Stimulated activated CD4-positive, alpha-beta T cell treated with anti-CD3 and anti-CD28 coated beads, Interleukin-1b, Interleukin-23, amount 100 ng/mL, for 24 hours (primary cell): ENCODE measurements at places on chromosomes 7 and 10.

DNA sequence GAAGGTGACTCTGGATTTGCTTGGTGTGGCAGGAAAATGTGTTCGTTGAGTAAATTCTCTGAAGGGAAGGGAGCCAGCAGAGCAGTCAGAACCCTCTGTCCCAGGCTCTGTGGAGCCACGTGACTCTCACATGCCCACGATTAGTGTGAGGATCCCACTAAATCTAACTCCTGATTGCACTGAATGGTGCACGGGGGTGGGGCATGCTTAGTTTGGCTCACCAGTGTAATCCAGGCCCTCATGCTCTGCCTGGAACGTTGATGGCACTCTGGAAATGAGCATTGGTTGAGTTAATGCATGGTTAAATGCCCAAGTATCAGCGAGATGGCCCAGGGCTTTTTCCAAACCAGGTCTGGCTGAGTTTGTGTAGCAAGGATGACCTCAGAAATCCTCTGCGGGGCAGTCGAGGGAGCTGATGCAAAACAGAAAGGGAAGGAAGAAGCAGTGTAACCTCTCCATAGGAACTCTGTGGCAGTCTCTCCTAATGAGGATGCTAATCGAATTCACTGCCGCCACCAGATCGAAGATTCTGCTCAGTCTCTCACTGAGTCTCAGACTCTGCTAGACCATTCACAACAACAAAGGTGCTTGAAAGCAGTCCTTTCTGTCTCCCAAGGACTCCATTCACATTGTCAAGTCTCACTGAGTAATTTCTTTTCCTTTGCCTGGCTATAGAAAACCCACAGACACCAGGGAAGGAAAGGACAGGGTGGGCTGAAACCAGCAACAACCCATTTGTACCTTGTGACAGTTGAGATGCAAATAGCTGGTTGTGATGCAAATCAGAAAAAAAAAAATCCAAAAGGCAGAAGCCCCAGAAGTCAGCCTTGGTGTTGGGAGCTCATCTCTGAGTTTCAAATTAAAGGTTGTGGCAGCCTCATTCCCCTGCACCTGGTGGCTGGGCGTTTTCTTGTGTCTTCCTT, 98.1 kb downstream of the C10orf105 start:
- no peak for DNase-seq

- no peak for DNase-seq
These were observed 19.3 kb downstream of the MYO1G start for GRCh38 chr7:44959433-44959951.

DNA sequence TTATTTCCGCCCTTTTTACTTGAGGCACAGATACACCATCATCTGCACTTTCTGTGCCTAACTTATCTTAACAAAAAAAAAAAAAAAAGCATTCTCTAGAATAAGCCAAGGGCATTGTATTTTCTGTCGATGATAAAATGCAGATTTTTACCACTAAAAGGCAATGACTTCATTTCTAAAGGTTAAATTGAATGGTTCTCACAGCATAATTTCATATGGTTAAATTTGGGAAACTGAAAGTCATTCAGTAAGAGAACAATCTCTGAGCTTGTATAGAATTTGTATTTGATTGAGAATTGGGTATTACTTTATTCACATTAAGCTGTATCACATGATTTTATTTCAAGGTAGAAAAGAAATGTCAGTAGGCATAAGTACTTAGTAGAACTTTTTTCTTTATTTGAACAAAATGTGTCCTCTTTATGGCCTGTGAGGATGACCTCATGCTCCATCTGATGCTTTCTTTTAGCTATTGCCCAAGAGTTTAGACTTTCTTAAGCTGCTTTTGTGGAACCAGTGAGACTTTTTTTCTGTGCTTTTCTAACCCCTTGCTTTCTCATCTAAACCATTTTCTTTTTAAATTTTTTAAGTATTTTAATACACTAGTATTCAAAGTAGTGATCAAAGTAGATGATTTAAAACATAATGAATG, 110.3 kb downstream of the LRRC4 start:
- no peak for DNase-seq

- no peak for DNase-seq
These were observed 30.7 kb upstream of the SLC26A3 start for GRCh38 chr7:107833684-107834106.

DNA sequence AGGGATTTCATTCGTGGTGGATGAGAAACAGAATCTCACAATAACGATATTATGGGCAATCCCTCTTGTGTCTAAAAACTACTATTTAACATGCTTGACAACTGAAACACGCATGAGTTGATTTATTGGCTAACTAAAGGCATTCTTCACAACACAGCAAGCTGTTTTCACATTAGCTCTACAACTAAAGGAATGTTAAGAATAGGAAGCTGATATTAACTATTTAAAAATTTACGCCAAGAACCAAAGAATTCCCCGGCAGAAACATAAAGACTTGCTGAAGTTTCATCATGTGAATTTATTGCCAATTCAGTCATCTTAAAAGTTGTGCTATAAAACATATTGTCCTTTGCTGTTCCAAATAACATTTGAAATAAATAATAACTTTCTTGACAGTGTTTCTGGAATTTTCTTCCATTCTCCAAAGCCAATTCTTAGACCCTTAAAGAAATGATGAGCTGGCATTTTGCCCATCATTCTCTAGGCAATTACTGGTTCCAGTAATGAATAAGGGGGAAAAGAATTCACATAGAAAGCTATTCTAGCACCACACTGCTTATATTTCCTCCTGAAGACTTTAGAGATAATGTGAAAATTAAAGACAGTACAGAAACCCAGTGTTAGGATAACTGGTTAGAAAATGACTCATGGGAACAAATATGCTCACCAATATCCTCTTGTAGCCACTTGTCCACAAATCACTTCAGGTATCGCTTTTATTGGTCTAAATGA, 233.1 kb downstream of the PARD3 start:
- DNase-seq = no peak

- DNase-seq = no peak
These were observed 75.7 kb upstream of the FAM133B start for GRCh38 chr7:92665926-92666325.

DNA sequence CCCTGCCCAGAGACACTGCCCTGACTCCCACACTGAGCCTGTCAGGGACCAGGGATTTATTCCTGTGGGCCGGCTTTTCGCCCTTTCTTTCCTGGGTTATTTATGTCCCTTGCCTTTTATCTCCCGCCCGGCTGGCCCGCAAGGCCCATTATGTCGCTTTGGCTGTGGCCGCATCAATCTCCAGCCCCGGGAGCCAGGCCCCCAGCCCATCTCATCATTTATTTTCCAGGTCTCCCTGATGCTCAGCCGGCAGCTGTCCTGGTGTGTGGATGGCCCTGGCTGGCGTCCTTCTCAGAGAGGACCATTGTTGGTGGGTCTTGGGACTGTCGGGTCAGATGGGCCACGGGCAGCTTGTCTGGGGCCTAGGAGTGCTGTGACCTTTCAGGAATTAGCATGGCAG, 82.3 kb downstream of the FAM241B start:
- no peak for DNase-seq

GRCh38 chr7:129191272-129191671, 2.8 kb downstream of the SMO start:
- DNase-seq = no peak

GRCh38 chr7:151409667-151410404, at the start of gene WDR86:
Gene WDR86, minus strand, starts transcription at chr7:151410038. Its CDS starts 449 bp downstream, at chr7:151409589.
- DNase-seq = no peak

- no peak for DNase-seq
These were observed 6.5 kb downstream of the BAG3 start for GRCh38 chr10:119657725-119658124.

DNA sequence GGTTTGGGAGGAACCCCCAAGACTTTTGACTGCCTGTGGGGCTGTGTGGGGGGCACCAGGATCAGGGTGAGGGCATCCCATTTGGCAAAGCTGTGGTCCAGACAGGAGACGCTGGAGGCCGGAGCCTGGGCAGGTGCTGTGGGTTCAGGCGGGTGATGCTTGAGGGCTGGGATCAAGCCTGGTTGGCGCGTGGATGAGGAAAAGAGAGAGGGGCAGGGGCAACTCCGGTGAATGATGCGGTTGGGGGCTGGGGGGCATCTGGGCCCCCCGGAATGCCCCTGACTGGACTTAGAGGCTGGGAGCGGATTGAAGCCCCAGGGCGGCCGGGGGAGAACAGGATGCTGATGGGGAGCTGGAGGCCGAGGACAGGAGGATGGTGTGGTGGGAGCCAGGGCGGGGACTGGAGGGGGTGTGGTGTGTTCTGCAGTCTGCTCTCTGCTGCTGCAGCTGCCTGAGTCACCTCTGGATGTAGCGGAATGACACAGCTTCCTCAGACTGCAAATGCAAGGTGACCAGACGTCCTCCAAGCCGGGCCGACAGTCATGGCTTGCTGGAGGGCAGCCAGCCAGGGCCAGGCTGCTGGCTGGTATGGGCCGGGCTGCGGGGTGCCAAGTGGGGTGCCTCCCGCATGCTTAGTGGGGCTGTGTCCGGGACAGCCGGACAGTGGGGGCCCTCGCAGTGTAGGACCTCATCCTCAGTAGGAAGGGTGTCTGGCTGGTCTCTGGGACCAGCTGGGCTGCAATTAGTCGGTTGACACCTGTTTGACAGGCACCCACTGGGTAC, 3.2 kb downstream of the MAFK start:
- DNase-seq = no peak

- no peak for DNase-seq
These were observed 3.6 kb downstream of the CALHM3 start for GRCh38 chr10:103475437-103475836.

GRCh38 chr7:87712571-87712970, 84.4 kb downstream of the RUNDC3B start:
- no peak for DNase-seq

- no peak for DNase-seq
These were observed 170.3 kb downstream of the PAXIP1 start for GRCh38 chr7:154832557-154833138.

- no peak for DNase-seq
These were observed 155.3 kb downstream of the SND1 start for GRCh38 chr7:127807340-127807739.

DNA sequence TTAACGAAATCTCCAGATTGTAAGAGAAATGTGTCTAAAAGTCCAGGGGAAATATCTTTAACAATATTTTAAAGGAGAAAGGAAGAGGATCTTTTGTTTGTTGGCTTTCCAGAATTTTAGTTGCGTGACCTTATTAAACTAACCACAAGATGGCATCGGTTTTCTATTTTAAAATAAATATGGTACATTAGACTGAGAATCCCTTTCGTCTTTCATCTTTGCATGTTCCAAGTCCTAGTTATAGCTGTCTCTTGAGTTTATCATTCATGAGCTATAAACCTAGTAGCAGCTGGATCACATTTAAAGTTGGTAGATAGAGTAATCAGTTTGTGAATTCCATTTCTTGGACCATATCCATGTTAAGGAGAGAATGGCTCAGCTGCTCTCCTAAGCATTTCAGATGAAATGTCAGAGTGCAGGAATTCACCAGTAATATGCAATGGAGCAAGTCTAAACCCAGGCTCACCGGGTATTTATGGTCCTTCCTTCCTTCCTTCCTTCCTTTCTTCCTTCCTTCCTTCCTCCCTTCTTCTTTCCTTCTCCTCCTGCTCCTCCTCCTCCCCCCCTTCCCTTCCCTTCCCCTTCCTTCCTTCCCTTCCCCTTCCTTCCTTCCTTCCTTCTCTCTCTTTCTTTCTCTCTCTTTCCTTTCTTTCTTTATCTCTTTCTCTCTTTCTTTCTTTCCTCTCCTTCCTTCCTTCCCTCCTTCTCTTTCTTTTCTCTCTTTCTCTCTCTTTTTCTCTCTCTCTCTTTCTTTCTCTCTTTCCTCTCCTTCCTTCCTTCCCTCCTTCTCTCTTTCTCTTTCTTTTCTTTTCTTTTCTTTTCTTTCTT, 57.8 kb upstream of the RAB18 start:
- no peak for DNase-seq
